CD8-positive, alpha-beta memory T cell (primary cell): ENCODE measurements at places on chromosomes 12 and 14.

- no peak for DNase-seq
Measured at GRCh38 chr12:68287106-68287505, 33.7 kb upstream of the IL22 start.

DNA sequence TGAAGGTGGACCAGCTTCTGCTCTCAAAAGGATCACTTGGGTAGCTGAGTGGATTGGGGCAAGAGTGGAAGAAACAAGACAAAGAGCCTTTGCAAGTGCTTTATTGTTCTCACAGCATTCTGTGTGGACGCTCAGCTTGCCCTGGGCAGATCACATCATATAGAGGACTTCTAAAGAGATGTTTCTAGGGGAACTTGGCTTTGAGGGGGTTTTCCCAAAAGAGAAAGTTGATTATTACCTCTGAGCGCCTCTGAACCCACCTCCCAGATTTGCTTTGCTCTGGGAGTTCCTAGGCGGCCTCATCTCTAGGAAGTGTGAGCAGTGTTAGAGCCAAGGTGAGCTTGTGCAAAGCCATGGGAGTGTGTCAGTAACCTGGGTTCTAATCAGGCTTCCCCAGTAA lies 81.7 kb downstream of the RIN3 start:
- no peak for DNase-seq

DNA sequence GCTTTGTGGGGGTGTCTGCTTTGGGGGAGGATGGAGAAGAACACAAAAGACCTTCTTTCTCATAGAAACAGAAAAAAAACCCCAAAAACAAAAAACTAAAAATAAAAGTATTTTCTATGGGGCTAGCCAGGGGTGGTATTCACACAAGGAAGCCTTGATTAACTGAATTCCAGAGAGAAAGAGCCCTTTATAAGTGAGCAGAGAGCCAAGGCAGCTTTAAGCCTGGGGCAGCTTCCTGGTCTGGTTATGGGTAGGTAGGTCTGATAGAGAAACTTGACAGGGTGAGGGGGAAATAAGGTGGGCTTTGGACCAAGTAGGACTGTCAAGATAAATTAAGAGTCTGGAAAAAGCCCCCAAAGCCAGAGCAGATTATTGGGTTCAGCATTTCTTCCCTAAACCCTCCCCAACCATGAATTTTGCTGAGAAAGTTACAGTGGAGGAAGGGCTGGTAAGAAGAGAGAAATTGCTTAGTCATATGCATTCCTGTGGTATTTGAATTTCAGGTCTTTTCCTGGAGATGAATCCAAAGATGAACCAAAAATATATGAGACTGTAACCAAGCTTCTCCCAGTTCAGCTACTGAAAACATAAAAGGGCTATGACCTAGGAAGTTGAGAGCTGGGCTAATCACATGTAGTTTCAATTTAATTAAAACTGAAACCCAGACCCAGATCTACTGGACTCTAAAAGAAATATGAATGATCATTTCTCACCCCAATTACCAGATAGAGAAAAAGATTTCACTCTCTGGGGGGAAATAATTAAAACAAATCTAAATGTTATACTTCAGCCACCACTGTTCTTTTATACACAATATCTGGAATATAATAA lies 144.8 kb downstream of the TBC1D30 start:
- no peak for DNase-seq

GRCh38 chr12:30985814-30986452 lies 59.4 kb downstream of the TSPAN11 start:
- no peak for DNase-seq

GRCh38 chr12:103499571-103499970 lies 3.8 kb upstream of the C12orf42 start:
- DNase-seq: no peak

DNA sequence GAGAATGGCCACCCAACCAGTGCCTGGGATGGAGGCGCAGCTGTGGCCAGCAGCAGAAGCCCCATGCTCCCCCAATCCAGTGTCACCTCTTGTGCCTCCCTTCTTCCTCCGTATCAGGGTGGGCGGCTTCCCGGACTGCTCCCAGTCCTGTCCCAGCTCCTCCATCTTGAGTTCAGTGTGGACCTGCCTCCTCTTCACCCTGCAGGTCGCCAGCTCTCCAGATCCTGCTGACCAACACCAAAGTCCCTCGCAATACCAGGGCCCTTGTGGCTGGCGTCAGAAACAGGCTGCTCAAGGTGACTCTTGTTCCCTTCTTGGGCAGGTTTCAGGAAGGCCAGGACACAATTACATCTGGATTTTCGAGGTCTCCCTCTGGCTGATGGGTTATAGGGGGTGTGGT lies 17.0 kb downstream of the MVK start:
- DNase-seq: no peak

DNA sequence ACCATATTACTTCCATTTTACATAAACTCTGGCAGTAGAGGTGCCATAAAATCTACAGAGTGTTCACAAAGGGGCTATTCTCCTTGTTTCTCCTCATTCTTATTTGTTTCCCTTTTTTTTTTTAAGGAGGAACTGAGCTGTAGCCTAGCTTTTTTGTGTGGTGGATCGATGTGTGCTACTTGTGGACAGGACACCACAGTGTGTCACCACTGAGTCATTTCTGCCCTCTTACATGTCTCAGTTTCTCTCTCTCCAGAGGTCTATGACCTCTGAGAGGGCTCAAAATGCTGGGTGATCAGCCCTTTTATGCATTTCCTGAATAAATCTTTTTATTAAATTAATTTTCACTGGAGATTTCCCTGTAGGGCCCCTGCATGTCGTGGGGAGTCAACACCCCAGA lies 370.2 kb downstream of the ADGRD1 start:
- DNase-seq: no peak

GRCh38 chr12:96570579-96570978 lies 81.2 kb downstream of the CFAP54 start:
- no peak for DNase-seq

GRCh38 chr12:13277293-13277692 lies 80.8 kb downstream of the EMP1 start:
- no peak for DNase-seq

DNA sequence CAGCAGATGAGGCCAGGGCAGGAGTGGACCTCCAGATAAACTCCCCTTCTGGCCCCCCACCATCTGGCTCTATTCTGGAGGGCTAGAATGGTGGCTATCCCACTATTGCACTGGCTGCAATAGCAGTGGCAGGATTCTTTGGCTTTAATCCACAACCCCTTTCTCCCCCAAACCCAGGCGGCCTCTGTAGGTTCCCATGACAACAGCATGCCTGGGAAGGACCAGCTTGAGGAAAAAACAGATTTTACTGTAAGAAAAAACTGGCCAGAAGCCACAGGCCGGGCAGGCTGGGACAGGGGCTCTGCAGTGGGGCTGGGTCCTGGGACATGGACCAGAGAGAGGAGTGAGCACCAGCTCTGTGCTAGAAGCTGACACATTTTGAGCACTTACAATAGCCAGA lies 13.6 kb upstream of the ACVR1B start:
- DNase-seq: no peak

- DNase-seq: no peak
Measured at GRCh38 chr14:91580876-91581577, 70.9 kb upstream of the PPP4R3A start.

GRCh38 chr14:53715193-53715721 lies 241.4 kb downstream of the BMP4 start:
- no peak for DNase-seq

DNA sequence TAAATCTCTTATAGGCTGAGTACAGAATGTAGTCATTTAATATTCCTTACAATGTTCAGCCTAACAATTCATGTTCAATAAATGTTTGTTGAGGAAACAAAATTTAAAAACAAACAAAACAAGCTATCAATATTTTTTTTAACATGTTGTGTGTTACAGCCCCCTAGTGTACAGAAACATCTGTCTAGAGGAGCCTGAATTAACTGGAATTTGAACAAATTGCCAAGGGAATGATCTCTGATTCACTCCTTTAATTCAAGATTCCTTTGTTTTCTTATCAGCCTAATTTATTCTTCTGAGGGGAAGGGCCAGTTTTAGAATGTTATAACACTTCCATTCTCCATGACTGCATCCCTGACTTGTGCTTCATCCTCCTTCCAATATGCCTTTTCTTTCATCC lies 127.2 kb downstream of the CMAS start:
- no peak for DNase-seq

DNA sequence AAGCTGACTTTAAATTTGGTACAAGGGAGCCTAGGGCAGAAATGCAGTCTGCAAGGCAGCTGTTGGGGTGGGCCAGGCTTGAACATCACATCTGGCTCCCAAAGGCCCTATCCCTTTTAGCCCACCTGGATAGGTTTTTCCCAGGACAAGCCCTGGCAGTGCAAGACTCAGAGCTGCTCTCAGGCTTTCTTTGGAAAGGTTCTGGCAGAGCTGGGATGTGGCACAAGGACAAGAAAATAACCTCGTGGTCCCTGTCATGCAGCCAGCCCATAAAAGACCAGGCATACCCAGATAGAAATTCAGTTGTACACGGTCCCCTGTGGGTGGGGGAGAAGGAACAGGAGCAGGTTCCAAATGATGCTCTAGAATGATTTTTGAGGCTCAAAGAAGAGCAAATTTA lies 206.9 kb downstream of the TTC7B start:
- no peak for DNase-seq

DNA sequence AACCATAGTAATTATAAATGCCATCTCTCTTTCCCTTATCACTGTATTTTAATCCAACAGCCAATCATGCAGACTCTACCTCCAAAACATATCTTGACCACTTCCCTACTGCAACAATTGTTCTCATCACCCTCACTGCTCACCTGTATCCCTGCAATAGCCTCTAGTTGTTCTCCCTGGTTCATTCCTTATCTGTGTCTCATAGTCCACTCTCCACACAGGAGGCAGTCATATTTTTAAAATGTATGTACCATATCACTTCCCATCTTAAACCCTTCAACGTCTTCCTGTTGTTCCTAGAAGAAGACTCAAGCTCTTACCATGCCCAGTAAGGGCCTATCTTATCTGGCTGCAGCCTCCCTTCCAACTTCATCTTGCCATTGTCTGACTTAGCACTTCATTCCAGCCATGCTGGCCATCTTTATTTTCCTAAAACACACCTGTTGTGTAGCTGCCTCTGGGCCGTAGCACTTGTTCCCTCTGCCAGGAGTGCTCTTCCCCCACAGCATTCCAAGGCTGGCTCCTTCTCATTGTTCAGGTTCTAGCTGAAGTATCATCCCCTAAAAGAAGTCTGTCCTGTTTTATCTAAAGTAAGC lies 27.8 kb upstream of the BHLHE41 start:
- DNase-seq: no peak

DNA sequence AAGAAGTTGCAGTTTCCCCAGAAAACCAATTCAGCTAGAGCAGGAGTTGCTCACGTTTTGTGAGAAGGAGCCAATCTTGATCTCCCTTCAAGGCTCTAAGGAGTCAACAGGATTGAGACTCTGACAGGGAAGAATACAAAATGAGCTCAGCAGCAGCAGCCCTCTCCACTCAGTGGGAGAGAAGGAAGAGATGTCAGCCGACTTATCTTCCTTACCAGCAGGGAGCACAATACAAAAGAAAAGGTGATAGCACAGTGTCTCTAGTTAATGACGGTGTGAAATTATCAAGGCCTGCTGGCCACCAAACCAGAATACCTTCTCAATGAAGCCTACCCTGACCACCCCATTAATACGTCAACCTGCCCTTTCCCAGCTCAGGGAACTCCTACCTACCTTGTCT lies 223.6 kb upstream of the TMPO start:
- DNase-seq: no peak

DNA sequence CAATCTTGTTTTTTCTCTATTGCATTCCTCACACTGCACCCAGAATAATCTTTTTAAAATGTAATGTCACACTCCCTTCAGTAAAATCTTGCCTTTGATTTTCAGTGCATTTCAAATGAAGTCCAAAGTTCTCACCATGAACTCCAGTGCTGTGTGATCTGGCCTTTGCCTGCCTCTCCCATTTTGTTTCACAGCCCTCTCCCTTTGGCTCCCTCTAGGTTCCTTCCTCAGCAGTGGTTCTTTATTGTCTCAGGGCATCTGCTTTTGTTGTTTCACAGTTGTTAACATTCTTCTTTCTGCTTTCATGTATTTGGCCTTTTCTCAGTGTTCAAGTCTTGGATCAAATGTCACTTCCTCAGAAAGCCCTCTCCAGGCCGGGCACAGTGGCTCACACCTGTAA lies 84.5 kb upstream of the AMN1 start:
- no peak for DNase-seq

GRCh38 chr12:82872088-82872487 lies 185.4 kb downstream of the TMTC2 start:
- DNase-seq: no peak

DNA sequence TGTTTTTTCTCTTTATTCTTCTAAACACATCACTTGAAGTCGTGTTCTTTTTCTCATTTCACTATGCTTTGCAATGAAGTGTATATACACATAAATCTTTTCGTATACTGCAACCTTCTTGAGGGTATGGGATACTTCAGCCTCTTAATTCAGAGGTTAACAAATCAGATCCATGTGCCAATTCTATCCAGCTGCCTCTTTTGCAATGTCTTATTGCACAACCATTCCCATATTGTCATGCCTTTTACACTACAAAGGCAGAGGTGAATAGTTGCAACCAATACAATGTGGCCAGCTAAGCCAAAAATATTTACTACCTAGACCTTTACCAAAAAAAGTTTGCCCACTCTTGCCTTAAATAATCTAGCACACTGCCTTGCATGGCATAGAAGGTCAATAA lies 224.5 kb upstream of the FOXG1 start:
- DNase-seq: no peak

- no peak for DNase-seq
Measured at GRCh38 chr12:111773801-111774551, 7.2 kb downstream of the ALDH2 start.

- DNase-seq: no peak
Measured at GRCh38 chr12:16919551-16919950, 313.6 kb upstream of the LMO3 start.

GRCh38 chr12:102913453-102914226 lies 3.4 kb downstream of the PAH start:
- DNase-seq: no peak

GRCh38 chr12:121581686-121582429 lies 1.0 kb upstream of the KDM2B start:
- no peak for DNase-seq

DNA sequence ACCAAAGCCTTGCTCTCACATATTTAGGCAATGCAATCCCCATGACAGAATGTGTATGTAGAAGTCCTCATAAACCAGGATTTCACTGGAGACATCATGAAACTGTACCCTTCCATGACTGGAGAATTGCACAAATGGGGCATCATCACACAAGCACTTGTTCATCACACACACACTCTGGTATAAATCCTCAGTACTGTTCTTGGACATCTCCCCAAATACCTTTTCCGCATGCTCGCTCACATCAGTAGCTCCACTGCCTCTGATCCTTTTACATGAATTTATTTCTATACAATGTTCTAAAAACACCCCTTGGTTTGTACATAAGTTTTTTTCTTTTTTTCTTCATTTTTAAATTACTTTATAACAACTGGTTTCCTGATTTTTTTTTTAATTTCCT lies 3.3 kb upstream of the ING4 start:
- DNase-seq: no peak

DNA sequence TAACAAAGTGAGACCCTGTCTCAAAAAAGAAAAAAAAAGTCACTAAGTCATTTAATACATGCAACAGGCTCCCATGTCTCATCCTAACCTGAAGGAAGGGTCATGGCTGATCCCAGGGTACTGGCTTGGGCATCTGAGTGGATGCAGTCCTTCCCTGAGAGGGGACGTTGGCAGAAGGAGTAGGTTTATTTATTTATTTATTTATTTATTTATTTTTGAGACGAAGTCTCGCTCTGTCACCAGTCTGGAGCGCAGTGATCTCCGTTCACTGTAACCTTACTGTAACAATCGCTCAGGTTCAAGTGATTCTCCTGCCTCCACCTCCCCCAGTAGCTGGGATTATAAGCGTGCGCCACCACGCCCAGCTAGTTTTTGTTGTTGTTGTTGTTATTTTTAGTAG lies 7.2 kb upstream of the CALCOCO1 start:
- no peak for DNase-seq
